Epithelial cell of proximal tubule (primary cell): ENCODE measurements at places on chromosomes 13 and 19. TPM values are rescaled to one million over a fixed set of nuclear protein-coding genes. Genes with fewer than 3 reads are reported as not detected.

DOCK6 gene
- total RNA-seq: 17.2 and 17.7 TPM in 2 replicates

POGLUT2 gene
- total RNA-seq: 15.4 and 26.6 TPM in 2 replicates

- DNase-seq: no peak
These were observed 17.8 kb downstream of the ZNF507 start for GRCh38 chr19:32363175-32363574.

GRCh38 chr13:54511366-54511765 lies 1482.8 kb downstream of the OLFM4 start:
- DNase-seq: no peak

DNA sequence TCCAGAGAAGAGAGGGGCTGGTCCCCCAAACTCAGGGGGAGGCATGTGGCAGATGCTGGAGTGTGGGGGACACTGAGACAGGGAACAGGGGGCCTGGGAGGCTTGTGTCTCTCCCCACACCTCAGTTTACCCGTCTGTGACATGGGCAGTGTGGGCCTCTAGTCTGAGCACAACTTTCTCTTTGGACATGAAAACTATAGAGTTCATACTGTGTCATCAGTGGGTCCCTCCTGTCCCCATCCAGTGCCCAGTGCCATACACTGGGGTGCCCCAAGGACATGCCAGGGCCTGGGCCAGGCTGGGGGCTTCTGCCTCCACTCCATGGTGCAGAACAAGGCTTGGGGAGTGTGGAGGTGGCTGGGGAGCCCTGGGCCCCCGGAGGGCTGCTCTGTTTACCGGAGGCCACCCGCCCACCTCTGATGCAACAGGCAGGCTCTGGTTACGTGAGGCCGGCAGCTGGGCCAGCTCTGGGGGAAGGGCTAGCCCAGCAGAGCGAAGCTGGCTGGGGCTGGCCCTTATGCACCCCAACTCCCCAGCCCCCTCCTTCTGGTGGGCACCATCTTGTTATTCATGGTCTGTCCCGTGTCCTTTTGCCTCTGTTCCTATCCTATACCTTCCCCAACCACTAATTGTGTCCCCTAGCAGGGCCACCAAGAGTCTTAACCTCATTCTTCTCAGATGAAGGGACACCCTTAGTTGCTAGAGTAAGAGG lies 1.9 kb upstream of the MEF2B start:
- DNase-seq: no peak

GRCh38 chr19:19402656-19403372 lies 2.7 kb upstream of the GATAD2A start:
- no peak for DNase-seq

DNA sequence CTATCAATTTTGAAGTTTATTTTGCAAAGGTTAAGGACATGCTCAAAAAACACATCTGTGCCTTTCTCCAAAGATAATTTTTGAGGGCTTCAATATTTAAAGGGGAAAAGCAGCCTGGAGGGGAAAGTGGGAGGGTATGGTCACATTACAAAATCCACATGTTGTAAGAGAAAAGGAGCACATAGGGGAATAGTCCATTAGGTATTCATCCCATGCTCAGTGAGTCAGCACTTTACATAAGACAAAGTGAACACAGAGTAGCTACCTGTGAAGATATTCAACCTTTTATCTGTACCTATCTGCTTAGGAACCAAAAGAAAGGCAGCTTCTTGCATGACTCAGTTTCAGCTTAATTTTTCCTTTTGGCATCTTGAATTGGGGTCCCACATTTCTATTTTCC lies 932.0 kb downstream of the SLITRK6 start:
- peak; percentile 13 for DNase-seq

DNA sequence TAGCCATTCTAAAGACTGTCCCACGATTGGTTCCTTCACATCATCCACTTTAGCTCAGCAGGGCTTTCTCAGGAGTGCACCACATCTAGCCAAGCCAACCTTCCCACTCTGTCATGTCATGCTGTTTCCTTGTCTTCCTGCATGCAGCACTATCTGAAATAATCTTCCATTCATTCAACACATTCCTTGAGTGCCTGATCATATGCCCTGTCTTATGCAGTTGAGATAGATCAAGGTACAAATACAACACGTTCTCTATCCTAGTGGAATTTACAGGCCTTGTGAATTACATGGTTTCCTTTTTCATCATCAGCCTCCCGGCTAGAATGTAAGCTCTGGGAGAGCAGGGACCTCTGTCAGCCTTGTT lies 6.8 kb upstream of the MRPS31 start:
- no peak for DNase-seq

- no peak for DNase-seq
These were observed 6.2 kb upstream of the DZIP1 start for GRCh38 chr13:95650696-95651095.

DNA sequence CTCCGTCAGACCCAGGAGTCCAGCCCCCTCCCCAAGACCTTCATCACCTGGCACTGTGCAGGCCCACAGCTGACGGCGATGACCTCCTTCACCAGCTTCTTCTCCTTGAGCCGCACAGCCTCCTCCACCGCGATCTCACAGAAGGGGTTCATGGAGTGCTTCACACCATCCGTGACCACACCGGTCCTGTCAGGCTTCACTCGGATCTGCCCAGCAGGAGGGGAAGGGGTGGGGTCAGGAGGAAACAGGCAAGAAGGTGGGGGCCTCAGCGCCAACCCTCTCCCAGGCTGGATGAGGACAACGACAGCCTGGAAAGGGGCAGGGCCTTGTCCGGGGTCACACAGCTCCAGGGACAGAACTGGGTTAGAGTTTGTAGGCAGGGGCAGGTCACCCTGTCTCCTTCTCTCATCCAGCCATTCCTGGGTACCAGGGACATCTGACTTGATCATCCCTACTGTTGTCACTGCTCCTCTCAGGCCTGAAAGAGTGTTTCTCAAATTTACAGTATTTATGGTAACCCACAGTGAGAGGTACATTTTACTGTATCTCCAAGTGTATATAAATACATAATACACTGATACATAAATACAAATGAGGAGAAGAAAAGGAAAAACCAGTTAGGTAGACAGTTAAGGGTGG lies 12.0 kb downstream of the ETFB start:
- no peak for DNase-seq

P2RY11 gene
- 2.0 and 4.5 TPM in 2 replicates for total RNA-seq

- no peak for DNase-seq
These were observed 2.5 kb upstream of the PRAM1 start for GRCh38 chr19:8504919-8505318.

ZNF560 gene
- total RNA-seq: 0.92 and 2.5 TPM in 2 replicates

ETFB gene
- 55.6 and 56.0 TPM in 2 replicates for total RNA-seq
